ENCODE measurements at places on chromosomes 3 and 15. TPM values are rescaled to one million over a fixed set of nuclear protein-coding genes. Genes with fewer than 3 reads are reported as not detected.

FAM81A gene
- not detected for polyA plus RNA-seq

LRRC49 gene
- not detected for polyA plus RNA-seq

ALS2CL gene
- polyA plus RNA-seq: 1.6 TPM

ASB14 gene
- polyA plus RNA-seq: 0.26 TPM

RPS27L gene
- polyA plus RNA-seq: 264 TPM

DNAH12 gene
- polyA plus RNA-seq: not detected

CAMP gene
- polyA plus RNA-seq: not detected

GOLGA8H gene
- not detected for polyA plus RNA-seq

GRCh38 chr15:79918278-79918677 lies 21.5 kb upstream of the MTHFS start:
- DNase-seq: no peak
- H3K27ac ChIP-seq: no peak overlapping the region
- peaks cover 21% of the 10 kb centered on the region for H3K36me3 ChIP-seq
- H3K4me3 ChIP-seq: no peak overlapping the region
- H3K27me3 ChIP-seq: no peaks in the 10 kb centered on the region
- H3K4me1 ChIP-seq: peaks cover 11% of the 10 kb centered on the region

DNA sequence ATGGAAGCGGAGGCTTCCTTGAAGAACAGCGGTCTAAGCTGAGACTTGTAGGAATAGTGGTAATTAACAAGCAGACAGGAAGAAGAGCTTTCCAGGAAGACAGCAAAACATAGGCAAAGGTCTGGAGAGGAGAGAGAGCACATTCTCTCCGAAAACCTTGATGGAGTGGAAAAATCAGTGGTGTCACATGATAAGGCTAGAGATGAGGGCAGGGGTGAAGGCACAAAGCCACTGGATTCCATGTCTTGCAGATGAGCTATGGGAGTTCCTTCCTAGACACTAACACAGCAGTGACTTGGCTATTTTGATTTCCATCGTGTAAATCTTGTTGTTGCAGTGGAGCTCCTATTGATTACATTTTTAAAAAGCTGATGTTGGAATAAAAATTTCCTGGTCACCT lies 132.0 kb downstream of the MCTP2 start:
- H3K4me1 ChIP-seq: no peaks in the 10 kb centered on the region
- DNase-seq: no peak
- H3K36me3 ChIP-seq: no peaks in the 10 kb centered on the region
- no peaks in the 10 kb centered on the region for H3K27me3 ChIP-seq

DNA sequence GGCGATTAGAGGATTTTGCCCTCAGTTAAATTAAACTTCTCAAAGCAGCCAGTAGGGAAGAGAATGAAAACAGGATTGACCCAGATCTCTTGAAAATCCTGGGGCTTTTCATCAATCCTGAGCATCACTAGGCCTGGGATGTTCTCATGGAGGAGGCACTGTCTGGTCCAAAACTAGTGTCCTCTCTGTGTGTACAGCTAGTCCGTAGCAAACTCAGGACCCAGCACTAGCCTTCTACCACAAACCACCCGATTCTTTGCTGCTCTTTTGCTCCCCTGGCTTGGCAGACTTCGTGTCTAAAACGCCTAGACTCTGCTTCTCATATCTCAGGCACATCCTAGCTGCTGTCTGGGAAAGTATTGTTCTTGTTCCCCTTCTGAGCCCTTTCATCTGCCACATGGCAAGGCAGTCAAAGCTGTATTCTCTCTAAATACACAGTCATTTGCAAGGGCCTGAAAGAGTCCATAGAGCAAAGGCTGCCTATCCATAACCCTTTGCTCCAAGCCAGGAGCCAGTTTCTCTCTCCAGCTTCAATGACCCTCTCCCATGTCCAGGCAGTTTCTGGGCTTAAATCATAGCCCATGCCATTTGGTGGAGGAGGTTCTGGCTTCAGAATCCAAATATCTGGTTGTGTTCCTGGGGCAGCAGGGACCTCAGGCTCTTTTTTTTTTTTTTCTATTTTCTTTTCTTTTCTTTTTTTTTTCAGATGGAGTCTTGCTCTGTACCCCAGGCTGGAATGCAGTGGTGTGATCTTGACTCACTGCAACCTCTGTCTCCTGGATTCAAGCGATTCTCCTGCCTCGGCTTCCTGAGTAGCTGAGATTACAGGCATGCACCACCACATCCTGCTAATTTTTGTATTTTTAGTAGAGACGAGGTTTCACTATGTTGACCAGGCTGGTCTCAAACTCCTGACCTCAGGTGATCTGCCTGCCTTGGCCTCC lies 52.4 kb downstream of the CDC25A start:
- no peaks in the 10 kb centered on the region for H3K36me3 ChIP-seq
- H3K4me1 ChIP-seq: no peaks in the 10 kb centered on the region
- no peak overlapping the region for H3K4me3 ChIP-seq
- H3K27ac ChIP-seq: no peak overlapping the region
- no peak for DNase-seq
- H3K27me3 ChIP-seq: no peaks in the 10 kb centered on the region

DNA sequence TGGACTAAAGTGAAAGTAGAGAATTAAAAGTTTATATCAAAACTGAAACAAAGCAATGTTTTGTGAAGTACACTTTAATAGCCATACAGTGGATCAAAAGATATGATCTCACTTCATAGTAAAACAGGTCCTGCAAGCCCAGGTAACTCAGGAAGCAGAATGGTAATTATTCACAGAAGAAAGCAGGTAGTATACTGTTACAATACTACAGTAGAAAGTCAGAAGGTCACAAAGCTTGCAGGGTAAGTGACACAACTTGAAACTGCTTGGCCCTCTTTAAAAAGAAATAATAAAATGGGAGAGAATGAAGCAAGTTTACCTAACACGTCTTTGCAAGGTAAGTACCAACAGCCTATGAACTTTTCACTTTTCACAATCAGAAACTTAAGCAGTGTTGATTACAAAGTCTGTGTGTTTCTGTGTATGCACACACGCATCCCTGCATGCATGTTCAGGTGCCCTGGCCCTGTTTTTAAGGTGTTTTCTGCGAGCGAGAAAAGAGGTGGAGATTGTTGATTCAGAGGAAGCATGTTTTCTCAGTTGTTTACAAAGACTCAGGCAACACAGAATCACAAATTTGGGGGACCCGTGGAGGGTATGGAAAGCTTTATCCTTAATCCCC lies at the start of gene NAALADL2:
Gene NAALADL2, plus strand, starts transcription at position 221 of the 622 bp plus-strand sequence.
- DNase-seq: no peak
- no peak within 1 kb of the TSS for H3K27ac ChIP-seq
- no peaks in the 10 kb centered on the region for H3K36me3 ChIP-seq
- no peaks in the 10 kb centered on the region for H3K4me1 ChIP-seq
- no peak within 1 kb of the TSS for H3K4me3 ChIP-seq

DNA sequence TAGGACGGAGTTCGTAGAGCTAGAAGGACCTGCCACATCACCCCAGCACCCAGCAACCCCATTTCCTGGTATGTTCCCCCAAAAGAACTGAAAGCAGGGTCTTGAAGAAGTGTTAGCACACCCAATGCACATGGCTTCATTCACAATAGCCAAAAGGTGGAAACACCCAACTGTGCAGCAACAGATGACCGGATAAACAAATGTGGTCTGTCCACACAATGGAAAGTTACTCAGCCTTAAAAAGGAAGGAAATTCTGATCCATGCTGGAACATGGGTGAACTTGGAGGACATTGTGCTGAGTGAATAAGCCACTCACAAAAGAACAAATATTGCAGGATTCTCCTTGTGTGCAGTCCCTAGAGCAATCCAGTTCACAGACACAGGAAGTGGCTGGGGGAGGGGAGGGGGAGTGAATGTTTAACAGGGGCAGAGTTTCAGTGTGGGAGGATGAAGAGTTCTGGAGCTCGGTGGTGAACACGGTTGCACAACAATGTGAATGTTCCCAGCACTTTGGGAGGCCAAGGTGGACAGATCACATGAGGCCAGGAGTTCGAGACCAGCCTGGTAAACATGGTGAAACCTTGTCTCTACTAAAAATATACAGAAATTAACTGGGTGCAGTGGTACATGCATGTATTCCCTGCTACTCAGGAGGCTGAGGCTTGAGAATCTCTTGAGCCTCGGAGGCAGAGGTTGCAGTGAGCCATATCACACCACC lies 157.5 kb downstream of the NUP210 start:
- H3K4me3 ChIP-seq: no peak overlapping the region
- H3K27ac ChIP-seq: no peak overlapping the region
- no peaks in the 10 kb centered on the region for H3K27me3 ChIP-seq
- DNase-seq: no peak
- no peaks in the 10 kb centered on the region for H3K36me3 ChIP-seq
- no peaks in the 10 kb centered on the region for H3K4me1 ChIP-seq

- peaks cover 1% of the 10 kb centered on the region for H3K36me3 ChIP-seq
- H3K27me3 ChIP-seq: no peaks in the 10 kb centered on the region
- H3K4me1 ChIP-seq: peaks cover 29% of the 10 kb centered on the region
- no peak overlapping the region for H3K4me3 ChIP-seq
Measured at GRCh38 chr3:20064796-20065564, 24.7 kb downstream of the KAT2B start.

DNA sequence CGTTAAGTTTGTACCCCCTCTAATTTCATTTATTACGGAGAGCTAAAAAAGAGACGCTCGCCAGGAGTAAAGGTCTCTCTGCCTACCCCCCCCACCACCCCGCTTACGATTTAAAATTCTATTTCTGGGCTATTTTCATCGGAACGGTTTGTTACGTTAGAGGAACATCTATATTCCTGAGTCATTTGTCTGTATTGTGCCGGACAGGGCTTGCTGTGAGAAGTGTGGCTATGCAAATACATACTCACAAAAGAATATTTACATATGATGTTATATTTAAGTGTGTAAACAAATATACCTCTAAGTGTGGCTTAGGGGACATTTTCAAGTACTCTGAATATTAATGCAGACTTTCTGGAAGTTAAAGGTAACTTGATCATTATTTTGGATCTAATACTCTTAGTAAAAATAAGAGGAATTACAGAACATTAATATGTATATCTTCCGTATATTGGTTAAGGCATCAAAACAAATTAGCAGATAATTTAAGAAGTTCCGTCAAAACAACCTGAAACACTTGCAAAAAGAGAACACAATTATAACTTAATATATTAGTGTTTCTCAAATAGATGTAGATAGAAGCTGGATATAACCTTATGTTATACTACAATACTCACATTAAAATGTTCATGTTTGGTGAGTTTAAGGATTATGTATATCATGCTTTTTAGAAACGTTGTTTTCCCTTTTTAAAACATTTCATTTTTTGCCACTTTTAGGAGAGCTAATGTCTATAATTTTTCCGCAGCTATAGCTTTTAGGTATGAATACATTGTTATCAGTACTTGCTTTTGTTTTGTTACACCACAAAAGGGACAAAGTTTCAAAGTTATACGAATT lies 1.6 kb upstream of the SHOX2 start:
- peaks cover 41% of the 10 kb centered on the region for H3K27me3 ChIP-seq
- no peak overlapping the region for H3K4me3 ChIP-seq
- DNase-seq: no peak
- H3K4me1 ChIP-seq: peaks cover 67% of the 10 kb centered on the region

- no peaks in the 10 kb centered on the region for H3K36me3 ChIP-seq
- H3K27me3 ChIP-seq: no peaks in the 10 kb centered on the region
- H3K27ac ChIP-seq: no peak overlapping the region
- no peak for DNase-seq
Measured at GRCh38 chr15:27965546-27965945, 133.6 kb downstream of the OCA2 start.

DNA sequence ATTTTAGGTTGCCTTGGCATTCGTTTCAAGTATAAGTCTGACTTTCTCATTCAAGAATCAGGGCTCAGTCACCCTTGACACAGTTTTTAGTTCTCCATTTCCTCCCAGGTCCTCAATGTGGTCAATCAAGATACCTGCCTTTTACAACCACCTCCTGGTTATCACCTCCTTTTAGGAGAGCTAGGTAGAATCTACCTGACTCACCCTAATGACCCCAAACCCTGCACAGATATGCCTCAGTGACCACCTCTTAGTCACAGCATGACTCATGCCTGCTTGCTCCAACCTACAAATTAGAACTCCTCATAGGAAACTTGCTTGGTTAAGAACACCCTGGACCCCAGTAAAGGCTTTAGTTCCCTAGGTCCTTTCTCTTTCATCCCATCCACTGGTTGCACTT lies 22.5 kb downstream of the DMXL2 start:
- no peak overlapping the region for H3K27ac ChIP-seq
- H3K4me3 ChIP-seq: no peak overlapping the region
- no peaks in the 10 kb centered on the region for H3K36me3 ChIP-seq
- DNase-seq: no peak
- H3K27me3 ChIP-seq: peaks cover 5% of the 10 kb centered on the region

DNA sequence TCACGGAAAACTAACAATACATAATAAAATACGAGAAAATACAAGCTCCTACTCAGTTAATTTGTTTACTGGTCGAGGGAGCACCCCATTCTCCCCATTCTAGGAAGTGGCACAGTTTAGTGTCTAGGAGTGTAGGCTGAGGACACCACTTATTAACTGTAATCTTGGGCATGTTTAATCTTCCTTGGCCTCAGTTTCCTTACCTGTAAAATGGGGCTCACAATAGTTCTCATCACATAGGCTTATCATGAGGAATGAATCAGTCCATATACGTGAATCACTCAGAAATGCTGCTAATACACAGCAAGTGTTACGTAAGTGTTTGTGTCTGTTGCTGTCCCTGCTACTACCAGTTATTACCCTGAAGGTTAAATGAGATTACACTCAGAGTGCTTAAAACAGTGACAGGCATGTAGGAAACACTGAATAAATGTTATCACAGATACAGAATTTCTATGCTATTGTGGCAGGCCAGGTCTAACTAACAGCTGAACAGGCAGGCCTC lies 210.2 kb downstream of the OSBPL10 start:
- no peak for DNase-seq
- no peaks in the 10 kb centered on the region for H3K36me3 ChIP-seq
- H3K4me3 ChIP-seq: no peak overlapping the region
- H3K27me3 ChIP-seq: no peaks in the 10 kb centered on the region

- H3K4me3 ChIP-seq: no peak overlapping the region
- no peak overlapping the region for H3K27ac ChIP-seq
- H3K36me3 ChIP-seq: no peaks in the 10 kb centered on the region
- H3K27me3 ChIP-seq: peaks cover 2% of the 10 kb centered on the region
Measured at GRCh38 chr3:24027946-24028345, 82.9 kb downstream of the NR1D2 start.

DNA sequence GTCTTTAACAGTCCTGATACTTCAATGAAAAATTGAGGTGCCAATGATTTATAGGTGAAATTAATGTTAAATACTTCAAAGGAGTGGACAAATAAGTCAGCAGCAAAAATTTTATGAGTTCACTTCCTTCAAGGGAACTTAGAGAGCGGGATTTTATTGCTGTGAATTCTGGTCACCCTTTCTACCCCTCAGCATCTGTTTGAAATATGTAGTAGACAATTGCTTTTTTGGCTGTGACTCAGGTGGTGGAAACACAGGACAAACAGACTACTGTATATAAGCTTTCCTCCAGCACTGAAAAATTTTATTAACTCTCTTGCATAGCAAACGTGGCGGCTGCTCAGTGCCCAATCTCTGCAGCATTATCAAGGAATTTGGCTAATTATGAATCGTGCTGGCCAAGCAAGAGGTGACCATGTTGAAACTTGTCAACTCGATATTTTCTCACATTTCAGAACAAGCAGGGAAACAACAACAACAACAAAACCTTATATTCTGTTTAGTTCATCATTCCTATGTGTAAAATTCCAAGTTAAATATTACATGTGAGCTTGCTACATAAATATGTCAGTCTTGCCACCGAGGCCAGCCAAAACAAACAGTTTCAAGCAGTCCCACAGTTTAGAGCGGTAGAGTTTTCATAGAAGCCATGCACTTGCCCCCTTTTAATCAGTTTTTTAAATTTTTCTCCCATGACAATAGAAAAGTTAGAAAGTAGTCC lies 420.2 kb downstream of the FOXP1 start:
- no peak overlapping the region for H3K4me3 ChIP-seq
- no peak overlapping the region for H3K27ac ChIP-seq
- DNase-seq: no peak
- H3K4me1 ChIP-seq: no peaks in the 10 kb centered on the region

Measured in CD4-positive, CD25-positive, alpha-beta regulatory T cell (primary cell).